Kidney (tissue), 22 donors: ENCODE measurements at places on chromosomes 6 and 20. TPM values are rescaled to one million over a fixed set of nuclear protein-coding genes. Genes with fewer than 3 reads are reported as not detected.

DNA sequence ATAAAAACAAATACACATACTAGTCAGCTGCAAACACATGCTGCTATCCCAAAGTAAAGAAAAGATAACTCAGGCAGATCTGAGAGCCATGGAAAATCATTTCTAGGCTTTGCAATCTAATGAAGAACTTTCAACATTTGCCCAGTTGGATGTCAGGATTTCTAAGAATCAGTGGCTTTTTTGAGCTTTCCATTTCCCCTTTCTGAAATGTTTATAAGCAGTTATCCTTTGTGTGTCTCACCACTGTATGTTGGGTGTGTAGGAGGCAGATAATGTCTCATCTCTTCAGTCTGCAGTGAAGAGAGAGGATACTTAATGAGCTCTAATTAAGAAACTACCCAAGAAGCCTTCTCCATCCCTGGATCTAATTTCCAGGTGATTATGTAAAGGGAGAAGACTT is 43.6 kb downstream of the RGS17 start:
- no peak for DNase-seq

The NFYA gene
- 22.5 TPM for total RNA-seq

DNA sequence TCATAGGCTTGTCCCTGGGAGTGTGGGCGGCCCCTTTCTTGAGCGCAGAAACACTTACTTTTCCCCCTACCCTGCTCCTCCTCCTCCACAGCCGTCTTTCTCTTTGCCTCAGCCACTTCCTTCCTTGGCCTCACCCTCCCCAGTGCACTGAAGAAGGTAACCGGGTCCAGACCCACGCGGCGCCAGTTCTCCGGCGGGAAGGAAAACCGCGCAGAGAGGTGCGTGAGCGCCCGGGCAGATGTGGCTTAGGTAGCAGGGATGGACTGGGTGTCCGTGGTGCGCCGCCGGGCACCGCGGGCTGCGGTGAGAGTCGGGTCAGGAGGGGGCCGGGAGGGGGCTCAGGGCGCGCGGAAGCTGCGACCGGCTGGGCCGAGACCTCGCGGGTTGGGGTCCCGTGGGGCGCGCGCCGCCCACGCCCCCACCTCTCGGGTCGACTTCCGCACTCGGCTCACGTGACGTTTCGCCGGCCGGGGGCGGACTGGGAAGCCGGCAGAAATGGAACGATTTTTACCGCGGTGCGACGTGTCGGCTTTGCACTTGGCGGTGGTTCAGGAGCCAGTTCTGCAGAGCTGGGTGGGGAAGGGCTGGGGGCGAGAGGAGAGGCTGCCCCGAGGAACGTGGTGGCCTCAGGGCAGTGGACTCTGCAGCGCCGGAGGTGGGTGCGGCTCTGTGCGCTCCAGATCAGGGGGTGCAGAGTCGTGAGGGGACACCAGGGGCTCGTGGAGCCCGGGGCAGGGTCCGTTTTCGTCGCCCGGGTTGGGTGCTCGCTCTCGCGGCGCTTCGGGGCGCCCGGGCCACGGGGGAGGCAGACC is at the start of gene ABRACL:
ABRACL (plus strand) TSS at position 88 of the 812 bp plus-strand sequence. CDS start 5,416 bp downstream, outside the sequence.
- peak; percentile 89 for DNase-seq

- no peak for DNase-seq
Measured at GRCh38 chr6:28789553-28790083, 134.2 kb downstream of the TRIM27 start.

DNA sequence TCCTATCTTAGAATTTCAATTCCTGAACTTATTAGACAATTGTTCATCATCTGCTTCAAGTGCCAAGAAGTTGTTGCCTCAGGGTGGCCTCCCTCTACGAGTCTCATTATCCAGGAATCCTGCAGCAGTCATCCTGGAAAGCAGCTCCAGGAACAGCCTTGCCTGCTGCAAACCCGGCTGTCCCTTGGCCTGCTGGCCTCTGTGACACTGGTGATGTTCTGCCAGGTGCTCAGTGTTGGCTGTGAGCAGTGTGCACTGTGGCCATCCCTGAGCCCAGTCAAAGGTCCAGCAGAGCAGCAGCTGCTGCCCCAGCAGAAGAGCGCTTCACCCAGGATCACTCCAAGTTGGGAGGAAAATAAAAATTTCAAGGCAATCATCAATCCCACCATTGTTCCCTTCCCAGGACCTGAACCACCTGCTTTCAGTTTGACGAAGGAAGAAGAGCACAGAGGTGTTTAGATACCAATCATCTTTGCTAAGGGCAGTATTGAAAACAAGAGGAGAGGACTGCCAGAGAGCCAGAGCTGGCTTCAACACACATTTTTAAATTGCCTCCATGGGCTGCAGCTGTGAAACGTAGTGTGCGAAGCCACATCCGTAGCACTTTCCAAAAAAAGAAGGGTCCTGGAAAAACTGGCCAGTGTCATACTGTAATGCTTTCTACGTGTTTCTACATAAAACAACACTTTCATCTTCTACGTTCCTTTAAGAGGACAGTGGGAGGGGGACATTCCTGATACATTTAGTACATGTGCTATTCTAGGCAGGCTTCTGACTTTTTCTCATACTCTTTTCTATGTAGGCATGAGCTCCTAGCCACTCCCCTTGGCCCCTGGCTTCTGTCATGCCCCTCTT is 7.2 kb upstream of the FAM50B start:
- no peak for DNase-seq

DNA sequence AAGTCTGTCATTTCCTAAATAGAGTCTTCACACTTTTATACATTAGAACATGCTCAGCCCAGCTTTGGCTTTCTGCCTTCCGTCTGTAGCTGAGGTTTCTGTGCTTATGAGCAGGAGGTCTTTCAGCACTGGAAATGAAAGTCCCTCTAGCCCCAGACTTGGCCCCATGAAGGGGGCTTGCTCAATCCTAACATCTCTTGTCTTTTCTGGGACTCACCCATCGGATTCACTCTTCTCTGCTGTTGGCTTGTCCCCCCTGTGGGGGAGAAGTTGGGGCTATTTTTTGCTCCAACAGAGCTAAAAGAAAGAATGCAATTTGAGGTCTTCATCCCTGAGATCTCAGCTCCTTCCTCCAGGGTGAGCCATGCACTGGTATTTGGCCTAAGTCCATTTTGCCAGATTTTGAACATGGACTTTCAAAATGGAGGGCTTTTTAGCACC is 177.7 kb downstream of the MRPL14 start:
- no peak for DNase-seq

- no peak for DNase-seq
Measured at GRCh38 chr6:19757036-19757435, 80.1 kb upstream of the ID4 start.

- DNase-seq = no peak
Measured at GRCh38 chr6:133945158-133945557, 7.9 kb upstream of the TBPL1 start.

DNA sequence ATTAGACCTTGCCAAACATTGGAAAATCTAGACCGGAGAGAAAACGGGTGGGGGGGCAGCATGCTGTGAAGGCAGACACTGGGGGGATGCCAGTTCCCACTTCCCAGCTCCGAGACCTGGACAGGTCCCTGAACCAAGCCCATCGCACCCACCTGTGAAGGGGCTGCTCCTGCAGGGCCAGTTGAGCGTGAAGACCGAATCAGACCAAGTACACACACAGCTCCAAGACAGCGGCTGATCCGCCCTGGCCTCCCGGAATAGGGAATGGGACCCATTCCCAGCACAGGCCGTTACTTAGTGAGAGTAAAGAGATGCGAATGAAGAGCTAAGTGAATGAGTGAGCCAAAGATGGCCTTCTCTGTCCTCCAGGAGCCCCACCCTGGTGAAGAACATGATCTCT is 41.5 kb upstream of the MDFI start:
- no peak for DNase-seq

The SLC17A1 gene
- total RNA-seq = 26.3 TPM

The LAMA5 gene
- total RNA-seq = 342 TPM

- no peak for DNase-seq
Measured at GRCh38 chr6:79334674-79335073, 100.2 kb upstream of the HMGN3 start.

- DNase-seq = no peak
Measured at GRCh38 chr6:13807696-13808095, 6.7 kb downstream of the MCUR1 start.

DNA sequence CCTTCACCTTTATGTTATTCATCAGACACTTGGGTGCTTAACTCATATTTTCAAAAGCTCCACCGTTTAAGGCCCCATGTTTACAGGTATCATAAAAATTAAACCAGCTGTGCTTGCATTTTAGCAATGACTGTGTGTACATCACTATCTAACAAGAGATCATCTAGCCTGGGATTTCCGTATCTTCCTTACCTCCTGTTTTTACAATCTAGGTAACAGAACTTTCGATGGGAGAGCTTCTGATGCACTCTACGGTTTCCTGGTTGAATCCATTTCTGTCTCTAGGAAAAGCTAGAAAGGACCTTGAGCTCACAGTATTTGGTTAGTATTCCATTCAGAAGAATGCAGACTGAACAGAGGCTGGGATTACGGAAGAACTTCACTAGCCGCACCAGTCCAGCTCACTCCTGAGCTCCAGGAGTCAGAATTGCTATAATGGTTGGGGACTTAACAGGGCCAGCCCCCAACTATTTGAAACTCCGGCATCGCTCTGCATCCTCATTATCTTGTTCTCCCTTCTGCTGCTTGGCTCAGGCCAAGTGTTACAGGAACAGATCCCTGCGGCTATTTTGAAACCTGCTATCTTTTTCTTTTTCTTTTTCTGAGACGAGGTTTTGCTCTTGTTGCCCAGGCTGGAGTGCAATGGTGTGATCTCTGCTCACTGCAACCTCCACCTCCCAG is 13.0 kb upstream of the CLDN20 start:
- DNase-seq = no peak

DNA sequence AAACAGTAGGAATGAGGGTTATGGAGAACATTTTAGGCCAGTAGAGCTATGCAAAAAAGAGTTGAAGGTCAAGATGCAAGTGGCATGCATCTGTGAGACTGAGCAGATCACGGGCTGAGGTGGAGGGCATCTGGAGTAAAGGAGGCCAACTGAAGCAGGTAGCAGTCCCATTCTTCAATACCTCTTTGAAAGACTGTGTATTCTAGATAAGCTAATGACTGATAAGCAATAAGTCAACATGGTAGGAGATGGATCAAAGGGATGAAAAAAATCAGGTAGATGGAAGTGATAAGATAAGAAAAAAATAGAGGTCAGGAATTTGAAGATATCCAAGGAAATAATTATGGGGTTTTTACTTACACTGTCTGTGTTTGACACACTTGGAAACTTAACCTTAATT is 55.6 kb downstream of the ARMC2 start:
- DNase-seq = no peak

GRCh38 chr6:138972226-138972665 is 15.8 kb downstream of the REPS1 start:
- no peak for DNase-seq

DNA sequence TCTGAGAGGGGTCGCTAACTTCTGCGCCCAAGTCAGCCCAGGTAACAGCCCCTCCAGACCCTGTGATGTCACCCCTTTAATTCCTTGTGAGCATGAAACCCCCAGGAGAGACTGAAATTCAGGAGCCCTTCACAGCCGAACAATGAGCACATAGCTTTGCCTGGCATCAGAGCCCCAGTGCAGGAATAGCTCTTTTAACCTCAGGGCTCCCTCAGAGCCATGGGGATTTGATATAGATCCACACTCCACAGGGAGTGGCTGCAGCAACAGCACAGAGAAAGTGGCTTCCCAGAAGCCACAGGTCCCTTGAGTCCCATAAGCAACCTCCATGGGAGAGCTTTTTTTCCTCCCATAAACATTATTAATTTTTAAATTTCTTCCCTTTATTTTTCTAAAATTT is 150.0 kb upstream of the MARCKS start:
- DNase-seq = no peak

The HEY2 gene
- 10.7 TPM for total RNA-seq

DNA sequence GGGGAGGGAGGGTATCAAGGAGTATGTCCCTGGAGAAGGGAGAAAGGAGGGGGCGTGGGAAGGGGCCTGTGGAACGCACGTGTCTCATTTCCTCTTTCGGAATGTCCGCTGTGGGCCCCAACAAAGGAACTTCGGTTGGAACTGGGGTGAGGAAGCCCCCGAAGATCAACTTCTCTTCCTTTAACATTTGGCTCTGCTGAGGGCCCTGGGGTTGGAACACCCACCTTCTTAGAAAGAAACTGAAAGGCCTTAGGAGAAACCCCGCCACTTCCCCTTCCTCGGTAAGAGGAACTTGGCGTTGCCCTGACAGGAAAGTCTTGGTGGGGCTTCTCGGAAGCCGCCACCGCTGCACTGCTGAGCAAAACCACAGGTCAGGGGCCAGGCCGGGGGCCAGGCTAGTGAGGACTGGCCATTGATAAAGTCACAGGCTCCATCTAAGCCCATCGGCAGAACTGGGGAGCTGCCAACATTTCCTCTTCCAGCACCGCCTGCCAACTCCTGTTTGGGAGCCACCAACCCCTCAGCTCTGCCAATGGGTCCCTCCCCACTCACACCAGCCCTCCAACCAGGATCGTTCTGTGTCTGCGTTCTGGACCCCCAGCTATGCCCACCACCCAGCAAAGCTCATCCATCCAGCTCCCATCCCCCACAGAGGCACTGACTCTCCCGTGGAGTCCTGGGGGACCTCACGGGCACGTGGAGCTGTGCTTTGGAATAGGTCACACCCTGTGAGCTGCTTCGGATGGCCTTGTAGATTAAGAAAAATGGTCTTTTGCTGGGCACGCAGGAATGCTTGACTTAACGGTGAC is 44.8 kb downstream of the FGD2 start:
- DNase-seq = peak; percentile 31

DNA sequence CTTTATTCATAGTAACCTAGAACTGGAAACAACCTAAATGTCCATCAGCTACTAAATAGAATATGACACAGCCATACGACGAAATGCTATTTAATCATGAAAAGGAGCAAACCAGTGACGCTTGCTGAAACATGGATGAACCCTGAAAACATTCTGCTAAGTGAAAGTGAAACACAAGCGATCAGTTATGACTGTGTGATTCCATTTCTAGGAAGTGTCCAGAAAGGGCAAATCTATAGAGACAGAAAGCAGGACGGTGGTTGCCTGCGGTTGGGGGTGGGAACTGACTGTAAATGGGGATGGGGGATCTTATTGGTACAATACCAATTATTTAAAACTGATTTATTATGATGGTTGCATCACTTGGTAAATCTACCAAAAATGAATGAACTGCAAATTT is 126.8 kb downstream of the IPCEF1 start:
- no peak for DNase-seq

DNA sequence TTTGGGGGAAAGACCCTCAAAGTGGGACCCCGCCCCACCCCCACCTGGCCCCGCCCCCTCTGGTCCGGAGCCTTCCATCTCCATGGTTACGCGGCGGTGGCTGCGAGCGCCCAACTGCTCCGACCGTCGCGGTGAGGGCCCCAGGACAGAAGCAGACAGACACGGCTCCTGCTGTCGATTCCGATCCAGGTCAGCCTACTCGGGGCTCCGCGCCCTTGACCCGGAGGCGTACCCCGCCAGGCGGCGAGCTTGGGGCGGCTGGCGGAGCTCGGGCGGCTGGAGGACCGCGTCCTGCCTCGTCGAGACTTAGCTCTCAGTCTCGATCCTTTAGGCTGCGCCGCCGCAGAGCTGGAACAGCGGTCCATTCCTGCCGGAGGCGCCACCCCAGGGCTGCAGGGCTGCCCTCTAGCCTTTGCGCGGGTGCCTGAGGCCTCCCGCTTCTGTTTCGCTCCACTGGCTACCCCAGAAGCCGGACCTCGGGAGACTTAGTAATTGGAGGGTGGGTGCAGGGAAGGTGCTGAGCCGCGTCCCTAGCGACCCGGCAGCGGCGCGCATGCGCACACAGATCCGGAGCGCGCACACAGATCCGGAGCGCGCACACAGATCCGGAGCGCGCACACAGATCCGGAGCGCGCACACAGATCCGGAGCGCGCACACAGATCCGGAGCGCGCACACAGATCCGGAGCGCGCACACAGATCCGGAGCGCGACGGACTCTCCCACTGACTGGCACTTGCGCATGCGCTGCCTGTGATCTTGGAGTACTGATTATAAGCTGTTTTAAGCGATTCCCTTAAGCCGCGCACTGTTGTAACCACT is at the start of gene CFAP206:
CFAP206 (plus strand) TSS at position 72 of the 820 bp plus-strand sequence. CDS start 1,868 bp downstream, outside the sequence.
- peak; percentile 92 for DNase-seq
